ENCODE measurements at places on chromosomes 5 and 9.

GRCh38 chr9:95018099-95018936, 291.8 kb downstream of the AOPEP start:
- peak; percentile 66 for DNase-seq

GRCh38 chr9:127281891-127282290, 17.3 kb downstream of the GARNL3 start:
- no peak for DNase-seq

- DNase-seq: no peak
Observed at GRCh38 chr9:100515578-100516494, 42.9 kb downstream of the TMEFF1 start.

GRCh38 chr5:81513982-81514381, 120.0 kb upstream of the ACOT12 start:
- no peak for DNase-seq

GRCh38 chr5:115398719-115399118, 102.3 kb upstream of the CCDC112 start:
- DNase-seq: no peak

DNA sequence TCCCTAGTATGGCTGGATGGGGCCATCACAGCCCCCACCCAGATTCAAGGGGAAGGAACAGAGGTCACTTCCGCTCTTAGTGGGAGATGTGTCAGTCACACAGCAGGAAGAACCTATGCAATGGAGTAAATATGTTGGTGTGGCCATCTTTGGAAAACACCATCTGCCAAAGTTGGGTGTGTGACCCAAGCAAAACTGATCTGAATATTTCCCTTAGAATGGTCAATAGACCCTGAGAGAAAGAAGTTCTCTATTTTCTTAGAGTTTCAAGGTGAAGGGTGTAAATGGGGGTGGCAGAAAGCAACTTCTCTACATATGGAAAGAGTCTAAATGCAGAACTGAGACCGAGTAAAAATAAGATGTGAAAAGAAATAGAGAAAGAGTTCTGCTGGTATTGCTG, 212.7 kb downstream of the ESM1 start:
- DNase-seq: no peak

DNA sequence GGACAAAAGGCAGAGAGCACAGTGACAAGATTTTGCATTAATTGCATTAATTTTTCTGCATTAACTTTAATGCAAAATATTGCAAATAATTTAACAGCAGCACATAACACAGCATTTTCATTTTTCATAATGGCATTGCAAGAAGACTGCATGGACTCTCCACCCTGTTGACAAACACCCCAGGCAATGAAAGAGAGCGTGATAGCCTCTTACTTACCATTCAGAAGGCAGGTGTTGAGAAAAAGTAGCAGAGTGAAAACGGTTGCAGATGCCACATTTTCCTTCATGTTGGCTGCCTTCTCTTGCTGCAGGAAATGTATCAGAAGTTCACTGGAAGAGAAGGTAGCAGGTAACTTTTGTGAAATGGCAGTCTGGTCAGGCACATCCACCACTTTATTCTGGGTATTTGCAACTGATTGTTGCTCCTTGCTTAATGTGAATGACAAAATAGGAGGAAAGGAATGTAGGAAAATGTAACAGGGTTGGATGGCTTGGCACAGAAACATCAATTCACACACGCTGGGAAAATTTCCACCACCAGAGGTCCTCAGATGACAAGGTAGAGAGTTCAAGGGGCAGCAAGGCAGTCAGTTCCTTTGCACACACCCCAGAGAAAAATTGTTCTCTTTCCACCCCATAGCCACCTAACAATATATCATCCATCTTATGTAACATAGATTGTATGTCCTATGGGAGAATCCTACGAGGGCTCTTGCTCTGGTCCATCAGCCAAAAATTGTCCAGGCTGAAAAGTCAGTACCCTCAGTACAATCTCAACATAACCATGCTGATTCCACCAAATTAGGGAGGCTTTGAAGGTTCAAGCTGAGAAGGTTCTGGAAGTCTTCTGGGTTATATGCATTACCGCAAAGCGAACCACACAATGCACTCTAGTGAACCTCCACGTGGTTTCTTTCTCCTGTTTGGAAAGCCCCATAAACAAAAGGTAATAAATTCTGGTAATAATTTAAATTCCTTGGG, 41.9 kb upstream of the AGXT2 start:
- peak; percentile 54 for DNase-seq

DNA sequence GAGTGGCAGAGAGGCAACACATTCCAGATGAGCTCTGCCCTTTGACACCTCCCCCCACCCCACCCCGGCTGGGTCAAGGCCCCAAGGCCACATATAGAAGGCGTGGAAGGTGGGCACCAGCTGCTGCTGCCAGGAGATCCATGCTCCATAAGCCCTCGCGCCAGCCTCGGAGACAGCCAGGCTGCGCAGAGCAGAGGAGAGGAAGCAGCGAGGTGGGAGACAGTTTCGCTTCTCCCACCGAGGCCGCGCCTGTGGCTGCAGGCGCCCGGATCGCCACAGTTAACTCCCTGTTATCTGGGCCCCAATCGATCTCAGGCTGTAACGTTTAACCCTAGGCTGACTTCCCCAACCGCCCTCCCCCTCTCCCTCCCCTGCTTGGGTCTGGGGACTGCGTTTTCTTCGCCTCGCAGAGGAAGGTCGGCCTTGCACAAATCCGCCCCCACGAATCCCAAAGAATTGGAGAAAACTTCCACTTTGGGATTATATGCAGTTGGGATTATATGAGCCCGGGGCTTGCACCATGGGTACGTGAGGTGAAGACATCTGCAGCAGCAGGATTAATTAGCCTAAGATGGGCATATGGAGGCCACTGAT, 1.1 kb upstream of the CXXC5 start:
- DNase-seq: no peak

DNA sequence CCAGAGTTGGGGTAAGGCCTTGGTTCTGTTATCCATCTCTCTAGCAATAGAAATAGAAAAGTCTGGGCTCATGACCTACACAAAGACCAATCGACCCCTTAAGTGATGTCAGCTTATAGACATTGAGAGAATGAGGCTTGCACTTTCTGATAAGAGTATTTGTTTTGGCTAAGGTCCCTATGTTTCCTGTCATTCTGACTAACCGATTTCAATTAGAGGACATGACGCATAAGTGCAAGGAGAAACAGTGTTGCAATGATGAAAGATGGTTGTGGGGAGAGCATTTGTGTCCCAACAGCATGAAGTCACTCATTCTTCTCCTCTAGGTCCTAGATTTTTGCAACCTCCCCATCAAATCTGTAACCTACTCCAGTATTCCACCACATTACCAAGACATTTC, 255.1 kb downstream of the MAT2B start:
- DNase-seq: no peak

GRCh38 chr5:143277536-143277935, 126.0 kb downstream of the NR3C1 start:
- no peak for DNase-seq

DNA sequence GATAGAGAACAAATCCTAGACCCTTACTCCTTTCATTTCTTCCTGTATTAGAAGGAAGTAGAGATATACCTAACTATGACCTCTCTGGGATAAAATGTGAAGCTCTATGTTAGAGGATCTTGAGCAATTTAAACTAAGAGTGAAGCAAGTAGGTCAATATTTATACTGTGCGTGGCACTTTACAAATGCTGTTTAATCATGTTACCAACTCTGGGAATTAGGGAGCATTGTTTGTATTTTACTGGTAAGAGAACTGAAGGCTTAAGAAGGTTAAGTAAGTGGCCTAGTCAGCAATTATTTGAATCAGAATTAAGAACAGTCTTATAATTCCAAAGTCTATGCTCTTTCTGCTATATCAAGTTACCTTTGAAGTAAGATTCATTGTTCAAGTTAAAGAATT, 12.0 kb downstream of the TNC start:
- no peak for DNase-seq

DNA sequence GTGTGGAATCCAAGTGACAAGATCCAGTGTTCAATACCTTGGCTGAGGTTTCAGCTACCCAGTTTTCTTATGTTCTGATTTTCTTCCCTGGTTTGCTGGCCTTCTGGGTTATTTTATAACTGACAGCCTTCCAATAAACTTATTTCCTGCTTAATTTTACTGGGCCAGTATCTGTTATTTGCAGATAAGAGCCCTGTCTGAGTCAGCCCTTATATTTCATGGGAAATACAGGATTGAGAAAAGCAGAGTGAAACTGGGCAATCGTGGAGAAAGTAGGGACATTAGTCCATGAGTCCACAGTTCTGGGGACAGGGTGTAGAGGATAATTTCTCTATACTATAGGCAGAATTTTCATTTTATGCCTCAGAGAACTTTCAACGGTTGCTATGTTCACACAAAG, 32.3 kb downstream of the TMEM167A start:
- no peak for DNase-seq

DNA sequence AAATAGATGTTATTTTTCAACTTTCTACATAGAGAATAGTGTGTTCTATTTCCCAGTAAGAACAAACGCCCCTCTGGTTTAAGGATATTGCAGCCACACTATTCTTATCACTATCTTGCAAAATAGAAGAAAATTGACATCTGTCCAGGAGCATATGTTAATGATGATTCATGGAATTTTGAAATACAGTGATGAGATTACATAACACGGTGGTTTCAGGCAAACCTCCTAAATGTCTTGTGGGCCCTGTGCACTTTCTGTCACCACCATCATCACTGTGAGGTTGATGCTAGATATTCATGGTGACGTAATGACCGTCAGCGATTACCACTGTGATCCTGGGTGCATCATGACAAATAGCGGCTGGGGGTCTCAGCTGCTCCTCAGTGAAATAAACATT, 48.1 kb downstream of the CFAP90 start:
- no peak for DNase-seq

DNA sequence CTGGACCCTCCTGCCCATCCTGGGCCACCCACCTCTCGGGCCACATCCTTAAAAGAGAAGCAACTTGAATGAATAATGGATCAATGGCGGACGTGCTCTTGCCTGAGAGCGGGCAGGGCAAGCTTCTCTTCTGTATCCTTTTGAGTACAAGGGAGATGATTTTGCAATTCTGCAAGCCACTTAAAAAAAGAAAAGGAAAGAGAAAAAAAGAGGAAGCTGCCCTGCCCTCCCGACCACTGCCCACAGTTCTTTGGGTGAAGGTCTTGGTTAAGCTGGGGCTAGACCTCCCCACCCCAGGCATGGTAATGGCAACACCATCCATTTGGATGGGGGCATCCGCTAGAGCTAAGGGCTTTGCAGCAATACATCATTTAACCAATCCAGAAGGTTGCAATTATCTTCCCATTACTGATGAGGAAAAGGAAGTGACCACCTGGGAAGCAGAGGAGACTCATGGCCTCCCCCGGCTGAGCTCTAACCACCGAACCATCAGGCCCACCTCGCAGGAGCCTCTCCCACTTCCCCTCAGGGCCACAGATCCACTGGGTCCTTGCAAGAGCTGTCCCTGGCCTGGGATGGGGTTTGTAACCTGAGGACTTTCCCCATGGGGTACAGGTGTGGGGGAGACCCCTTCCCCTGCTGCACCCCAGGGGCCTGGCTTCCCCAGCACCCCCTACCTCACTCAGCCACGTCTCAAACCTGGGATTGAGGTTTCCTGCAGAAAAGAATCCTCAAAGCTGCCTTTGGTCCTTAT, 27.8 kb upstream of the LAMC3 start:
- no peak for DNase-seq
